ENCODE measurements at places on chromosomes 4 and X.

DNA sequence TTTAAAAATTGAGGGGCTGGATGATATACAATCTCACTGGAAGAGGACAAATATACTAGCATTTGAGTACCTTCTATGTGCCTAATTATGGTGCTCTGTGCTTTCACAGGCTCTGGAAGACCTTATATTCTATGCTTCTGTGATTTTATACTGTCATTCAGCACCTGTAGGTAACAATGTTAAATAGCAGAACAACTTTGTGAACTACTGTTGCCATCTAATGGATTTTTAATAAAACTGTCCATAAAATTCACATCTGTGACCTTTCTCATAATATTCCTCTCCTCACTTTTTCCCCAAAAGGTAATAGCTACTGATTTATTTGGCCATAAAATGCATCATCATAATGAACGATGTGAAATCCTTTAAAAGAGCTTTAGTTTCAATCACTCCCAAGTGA is 21.9 kb downstream of the POU3F4 start:
- no peak for DNase-seq

DNA sequence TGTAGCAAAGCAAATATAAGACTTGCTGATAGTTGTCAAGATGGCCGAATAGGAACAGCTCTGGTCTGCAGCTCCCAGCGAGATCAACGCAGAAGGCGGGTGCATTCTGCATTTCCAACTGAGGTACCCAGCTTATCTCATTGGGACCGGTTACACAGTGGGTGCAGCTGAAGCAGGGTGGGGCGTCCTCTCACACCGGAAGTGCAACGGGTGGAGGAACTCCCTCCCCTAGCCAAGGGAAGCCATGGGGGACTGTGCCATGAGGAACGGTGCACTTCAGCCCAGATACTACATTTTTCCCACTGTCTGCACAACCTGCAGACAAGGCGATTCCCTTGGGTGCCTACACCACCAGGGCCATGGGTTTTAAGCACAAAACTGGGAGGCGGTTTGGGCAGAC is 382.3 kb upstream of the EMCN start:
- DNase-seq, result no peak

DNA sequence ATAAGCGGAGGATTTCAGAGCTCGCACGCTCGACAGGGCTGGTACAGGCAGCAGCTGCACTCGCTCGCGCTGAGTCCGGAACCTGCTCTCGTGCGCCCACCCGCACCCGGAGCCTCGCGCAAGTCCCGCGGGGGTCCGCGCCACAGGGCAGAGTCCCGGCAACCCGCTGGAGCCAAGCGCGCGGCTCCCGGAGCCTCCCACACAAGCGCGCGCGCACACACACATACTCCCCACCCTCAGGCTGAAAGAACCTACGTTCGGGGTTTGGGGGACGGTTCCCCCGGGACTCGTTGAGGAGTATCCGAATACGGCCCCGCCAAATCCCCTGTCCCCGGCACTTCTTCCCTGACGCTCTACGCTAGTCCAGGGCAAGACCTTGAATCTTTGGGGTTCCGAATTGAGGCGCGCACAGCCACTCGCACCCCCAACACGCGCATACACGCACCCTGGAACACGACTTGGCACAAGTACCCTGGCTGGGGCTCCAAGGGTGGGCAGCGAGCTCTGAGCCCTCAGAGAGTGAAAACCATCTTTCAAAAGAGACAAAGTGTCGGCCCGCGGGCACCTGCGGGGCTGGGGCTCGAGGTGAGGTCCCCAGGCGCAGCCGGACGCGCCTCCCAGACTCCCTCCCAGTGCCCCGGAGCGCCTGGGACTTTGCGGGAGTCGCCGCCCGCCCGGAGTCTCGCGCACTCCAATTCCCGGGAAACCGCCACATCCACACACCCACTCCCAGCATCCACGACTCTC is 952 bp downstream of the ANOS1 start:
- DNase-seq, result peak; percentile 1

GRCh38 chrX:117969328-117969727 is 147.3 kb downstream of the KLHL13 start:
- no peak for DNase-seq

- DNase-seq, result no peak
Observed at GRCh38 chr4:85715991-85716737, 241.2 kb downstream of the ARHGAP24 start.

DNA sequence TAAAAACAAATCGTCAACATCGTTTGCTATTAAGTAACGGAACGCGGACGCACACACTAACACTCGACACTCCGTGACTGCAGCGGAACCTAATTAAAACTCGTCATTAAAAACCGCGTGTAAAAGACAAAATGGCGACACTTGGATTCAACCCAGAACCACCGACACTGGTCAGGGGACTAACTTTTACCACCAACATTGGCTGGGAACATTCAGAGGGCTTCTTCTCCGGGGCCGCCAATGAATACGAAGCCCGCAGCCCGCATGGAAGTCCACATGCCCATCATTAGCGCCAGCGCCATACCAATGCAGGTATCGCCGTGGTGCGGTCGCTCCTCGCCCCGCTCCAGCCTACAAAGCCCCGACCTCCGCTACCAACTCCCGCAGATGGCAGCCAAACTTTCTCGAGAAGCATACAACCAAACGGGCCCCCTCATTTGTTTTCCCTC is 498 bp downstream of the RBMX start:
- DNase-seq, result no peak

DNA sequence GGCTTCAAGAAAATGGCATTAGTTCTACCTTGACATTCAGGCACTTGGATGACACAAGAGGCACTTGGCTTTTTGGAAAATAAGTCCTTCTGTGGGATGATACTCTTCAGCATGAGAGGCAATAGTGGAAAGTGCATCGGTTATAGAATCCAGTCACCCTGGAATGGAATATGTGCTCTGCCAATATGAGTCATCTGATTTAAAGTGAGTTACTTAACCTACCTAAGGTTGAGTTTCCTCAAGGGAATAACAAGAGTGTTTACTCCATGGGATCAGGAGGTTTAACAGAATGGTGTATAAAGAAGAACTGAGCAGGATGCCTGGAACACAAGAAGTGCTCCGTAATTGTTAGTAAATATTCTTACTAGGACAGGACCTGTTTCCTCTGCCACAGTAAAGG is 10.7 kb downstream of the SLC39A8 start:
- DNase-seq, result no peak

DNA sequence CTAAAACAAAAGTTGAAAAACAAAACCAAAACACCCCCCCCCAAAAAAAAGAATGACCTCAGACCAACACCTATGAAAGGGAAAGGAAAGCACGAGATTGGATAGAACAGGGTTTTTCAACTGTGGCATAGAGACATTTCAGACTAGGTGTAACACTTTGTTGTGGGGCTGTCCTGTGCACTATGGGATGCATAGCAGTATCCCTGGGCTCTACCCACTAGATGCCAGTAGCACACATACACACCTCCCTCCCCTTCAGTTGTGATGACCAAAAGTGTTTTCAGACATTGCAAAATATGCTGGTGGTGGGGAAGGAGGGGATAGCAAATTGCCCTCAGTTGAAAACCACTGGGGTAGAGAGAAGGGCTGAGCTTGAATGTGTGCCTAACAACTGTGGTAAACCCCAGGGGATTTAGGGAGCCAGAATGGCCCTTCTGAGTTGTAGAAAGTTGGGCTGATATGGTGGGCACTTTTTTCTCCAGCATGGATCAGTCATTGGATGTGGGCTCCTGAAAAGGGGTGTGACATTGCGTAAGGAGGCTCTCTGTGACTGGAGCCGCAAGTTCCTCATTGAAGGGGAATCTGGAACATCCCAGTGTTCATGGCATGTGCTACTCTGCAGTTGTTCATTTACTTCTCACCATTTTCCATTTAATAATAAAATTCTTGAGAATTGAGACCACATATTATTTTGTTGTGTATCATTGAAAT is 8.8 kb upstream of the GEMIN8 start:
- DNase-seq, result no peak

Measured in anterior cingulate cortex (tissue), 58 donors.